Placental pericyte (primary cell): ENCODE measurements at places on chromosomes 3 and 15. TPM values are rescaled to one million over a fixed set of nuclear protein-coding genes. Genes with fewer than 3 reads are reported as not detected.

ZNF445 gene
- 6.1 and 7.7 TPM in 2 replicates for total RNA-seq

CSTA gene
- 0.44 TPM in 1 of 2 replicates, not detected in the other for total RNA-seq

SLC12A1 gene
- total RNA-seq = not detected in 2 replicates

DNAH12 gene
- total RNA-seq = 0.14 and 0.22 TPM in 2 replicates

NRG4 gene
- not detected in 2 replicates for total RNA-seq

GASK1A gene
- total RNA-seq = 0.22 and 0.29 TPM in 2 replicates

AHSG gene
- total RNA-seq = not detected in 2 replicates

DPPA4 gene
- not detected in 2 replicates for total RNA-seq

SCAANT1 gene
- total RNA-seq = not detected in 2 replicates

CPNE9 gene
- not detected in 2 replicates for total RNA-seq

TP53BP1 gene
- total RNA-seq = 73.1 and 81.0 TPM in 2 replicates

PRR20G gene
- total RNA-seq = not detected in 2 replicates
